ENCODE measurements at places on chromosomes 11 and 22.

DNA sequence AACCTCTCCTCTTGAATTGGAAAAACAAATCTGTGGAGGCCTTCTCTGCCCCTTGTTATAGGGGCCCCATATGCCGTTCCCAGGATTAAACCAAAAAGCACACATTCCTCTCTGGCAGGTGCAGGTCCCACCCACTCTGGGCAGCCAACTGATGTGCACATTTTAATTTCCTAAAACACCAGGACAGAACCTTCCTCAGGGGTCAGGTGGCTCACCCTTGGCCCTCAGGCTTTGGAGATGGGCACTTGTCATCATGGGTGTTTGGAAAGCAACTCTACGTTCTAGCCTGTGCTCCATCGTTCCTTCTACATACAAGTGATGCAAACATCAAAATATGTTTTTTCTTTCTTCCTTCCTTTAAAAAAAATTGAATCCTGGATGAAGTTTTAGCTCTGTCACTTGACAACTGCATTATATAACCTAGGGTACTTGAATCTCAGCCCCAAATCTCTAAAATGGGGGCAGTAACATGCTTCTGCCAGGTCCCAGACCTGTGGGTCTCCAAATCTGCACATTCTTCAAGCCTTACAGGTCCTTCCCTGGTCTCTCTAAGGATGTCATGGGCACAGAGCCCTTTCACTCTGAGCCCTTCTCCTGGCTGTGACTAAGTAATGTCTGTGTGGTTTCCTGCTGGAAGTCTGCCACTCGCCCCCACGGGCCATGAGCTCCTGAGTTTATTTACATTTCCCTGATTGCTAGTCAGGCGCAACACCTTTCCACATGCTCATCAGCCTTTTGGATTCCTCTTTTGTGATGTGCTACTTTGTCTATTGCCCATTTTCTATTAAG is 43.8 kb downstream of the KCNQ1OT1 start:
- no peak for ATAC-seq

GRCh38 chr11:97259434-97259833 is 869.6 kb downstream of the JRKL start:
- no peak for ATAC-seq

DNA sequence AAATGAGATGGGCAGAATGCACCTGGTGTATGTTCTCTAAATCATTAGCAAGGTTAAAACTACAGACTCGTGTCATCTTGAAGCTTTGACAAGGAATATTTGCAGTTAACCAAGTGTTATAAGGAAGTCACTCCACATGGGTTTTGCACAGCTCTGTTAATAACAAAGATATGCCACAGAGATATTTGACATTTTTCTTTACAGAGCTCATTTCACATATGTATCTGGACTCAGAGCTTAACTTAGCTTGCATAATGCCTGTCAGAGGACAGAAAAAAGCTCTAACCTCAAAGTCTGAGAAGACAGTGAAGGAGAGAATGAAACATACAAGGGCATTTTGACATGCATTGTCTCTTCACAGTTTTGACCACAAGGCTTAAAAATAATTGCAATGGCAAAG is 105.5 kb downstream of the C11orf87 start:
- no peak for ATAC-seq

DNA sequence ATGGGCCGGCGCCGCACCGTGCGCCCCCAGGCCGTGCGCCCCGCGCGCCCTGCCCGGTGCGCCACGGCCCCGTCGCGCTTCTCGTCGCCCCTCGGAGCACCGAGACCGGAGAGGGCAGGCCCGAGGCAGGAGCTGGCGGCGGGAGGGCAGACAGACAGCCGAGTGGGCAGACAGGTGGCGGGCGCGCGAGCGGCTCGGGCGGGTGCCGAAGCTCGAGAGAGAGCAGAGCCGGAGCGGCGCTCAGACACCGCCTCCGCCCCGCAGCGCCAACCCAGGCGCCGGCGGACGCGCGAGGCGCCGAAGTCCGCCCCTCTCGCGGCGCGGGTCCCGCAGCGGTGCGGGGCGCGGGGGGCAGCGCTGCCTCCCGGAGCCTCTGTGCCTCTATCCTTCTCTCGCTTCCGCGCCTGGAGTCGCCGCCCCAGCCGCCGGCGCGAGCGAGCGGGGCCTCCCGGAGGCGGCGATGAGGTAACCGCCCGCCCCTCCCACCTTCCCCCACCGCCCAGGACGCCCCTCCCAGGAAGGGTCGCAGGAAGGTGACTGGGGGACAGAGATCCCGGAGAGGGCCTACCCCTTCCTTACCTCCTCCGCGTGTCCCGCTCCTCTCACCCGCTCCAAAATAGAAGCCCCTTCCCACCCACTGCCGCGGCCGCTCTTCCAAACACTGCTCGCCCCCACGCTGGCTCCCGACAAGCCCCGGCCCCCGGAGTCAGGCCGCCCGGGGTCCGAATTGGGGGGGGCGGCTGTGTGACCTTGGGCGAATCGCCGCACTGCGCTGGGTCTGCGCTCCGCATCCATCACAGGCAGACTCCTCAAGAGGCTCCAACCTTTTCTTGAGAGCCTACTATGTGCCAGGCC is at the start of gene RASL10A:
TSS of gene RASL10A (minus strand) at position 412 of the 855 bp plus-strand sequence. CDS start 451 bp downstream, outside the sequence.
- no peak for ATAC-seq

GRCh38 chr11:12167061-12168000 is 56.9 kb downstream of the MICAL2 start:
- ATAC-seq = no peak

- no peak for ATAC-seq
Measured at GRCh38 chr11:8025123-8025522, 38.0 kb downstream of the EIF3F start.

DNA sequence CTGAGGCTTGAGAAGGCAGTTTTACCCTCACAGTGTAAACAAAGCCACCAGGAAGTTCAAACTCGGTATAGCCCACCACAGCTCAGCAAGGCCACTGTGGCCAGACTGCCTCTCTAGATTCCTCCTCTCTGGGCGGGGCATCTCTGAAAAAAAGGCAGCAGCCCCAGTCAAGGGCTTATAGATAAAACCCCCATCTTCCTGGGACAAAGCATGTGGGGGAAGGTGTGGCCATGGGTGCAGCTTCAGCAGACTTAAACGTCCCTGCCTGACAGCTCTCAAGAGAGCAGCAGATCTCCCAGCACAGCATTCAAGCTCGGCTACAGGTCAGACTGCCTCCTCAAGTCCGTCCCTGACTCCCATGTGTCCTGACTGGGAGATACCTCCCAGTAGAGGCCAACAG is 69.7 kb downstream of the TTC28 start:
- ATAC-seq = no peak

GRCh38 chr22:47238690-47239473 is 476.4 kb downstream of the TBC1D22A start:
- no peak for ATAC-seq

DNA sequence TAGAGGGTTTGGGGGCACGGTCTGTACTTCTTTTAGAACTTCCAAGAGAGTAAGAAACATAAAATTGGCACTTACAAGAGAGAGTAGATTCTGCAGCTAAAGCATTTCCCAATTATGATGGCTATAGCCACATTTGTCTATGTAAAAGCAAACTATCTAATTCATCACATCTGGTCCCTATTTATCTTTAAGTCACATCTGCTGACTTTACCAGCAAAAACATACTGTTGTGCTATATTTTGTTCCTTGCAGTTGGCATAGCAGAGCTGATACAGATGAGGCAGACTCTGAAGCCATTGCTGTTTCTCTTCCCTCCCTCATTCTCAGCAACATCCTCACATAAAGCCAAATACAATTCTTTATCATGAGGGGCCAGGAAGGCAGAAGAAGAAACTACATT is 1533.5 kb upstream of the RAG2 start:
- ATAC-seq = no peak

GRCh38 chr22:20036084-20036482 is 15.2 kb downstream of the TANGO2 start:
- ATAC-seq = no peak

DNA sequence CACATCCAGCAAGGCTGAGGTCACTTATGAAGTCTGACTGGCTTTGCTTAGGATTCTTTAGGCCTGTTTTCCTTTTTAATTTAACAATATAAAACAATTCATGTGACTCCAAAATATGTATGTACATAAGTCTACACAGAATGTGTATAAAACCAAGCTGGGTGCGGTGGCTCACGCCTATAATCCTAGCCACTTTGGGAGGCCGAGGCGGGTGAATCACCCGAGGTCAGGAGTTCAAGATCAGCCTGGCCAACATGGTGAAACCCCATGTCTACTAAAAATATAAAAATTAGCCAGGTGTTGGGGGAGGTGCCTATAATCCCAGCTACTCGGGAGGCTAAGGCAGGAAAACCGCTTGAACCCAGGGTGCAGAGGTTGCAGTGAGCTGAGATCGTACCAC is 83.1 kb downstream of the SHANK2 start:
- ATAC-seq = no peak

DNA sequence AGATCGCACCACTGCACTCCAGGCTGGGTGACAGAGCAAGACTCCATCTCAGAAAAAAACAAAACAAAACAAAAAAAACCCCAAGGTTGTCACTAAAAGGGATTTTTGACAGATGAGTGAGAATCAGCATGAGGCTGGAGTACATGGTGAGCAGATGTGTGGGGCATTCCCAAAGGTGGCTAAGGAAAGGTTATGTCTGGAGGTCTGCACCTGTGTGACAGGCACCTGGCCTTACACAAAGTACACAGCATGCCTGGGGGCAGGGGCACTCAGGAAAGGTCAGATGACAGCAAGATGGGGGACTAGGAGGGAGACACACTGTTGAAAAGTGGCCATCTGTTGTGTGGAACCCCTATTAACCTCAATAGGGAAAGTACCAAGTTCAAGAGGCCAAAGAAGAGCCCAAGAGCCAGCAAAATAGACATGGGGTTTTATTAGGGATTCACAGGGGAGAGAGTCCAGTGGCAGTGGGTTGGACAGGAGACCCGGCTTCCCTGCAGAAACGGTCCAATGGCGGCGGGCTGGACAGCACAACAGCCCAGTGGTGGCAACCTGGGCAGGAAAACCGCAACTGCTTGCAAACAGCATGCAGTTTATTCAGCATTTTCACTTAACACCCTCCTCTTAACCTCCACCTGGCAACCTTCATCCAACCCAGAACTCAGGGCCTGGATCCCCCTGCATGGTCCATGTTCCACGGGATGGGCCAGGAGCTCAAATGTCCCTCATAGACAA is 101.1 kb downstream of the MICAL2 start:
- ATAC-seq = no peak

GRCh38 chr22:45788522-45788921 is 116.9 kb downstream of the ATXN10 start:
- no peak for ATAC-seq

GRCh38 chr11:5300251-5300650 is 1.5 kb downstream of the OR51B4 start:
- no peak for ATAC-seq

DNA sequence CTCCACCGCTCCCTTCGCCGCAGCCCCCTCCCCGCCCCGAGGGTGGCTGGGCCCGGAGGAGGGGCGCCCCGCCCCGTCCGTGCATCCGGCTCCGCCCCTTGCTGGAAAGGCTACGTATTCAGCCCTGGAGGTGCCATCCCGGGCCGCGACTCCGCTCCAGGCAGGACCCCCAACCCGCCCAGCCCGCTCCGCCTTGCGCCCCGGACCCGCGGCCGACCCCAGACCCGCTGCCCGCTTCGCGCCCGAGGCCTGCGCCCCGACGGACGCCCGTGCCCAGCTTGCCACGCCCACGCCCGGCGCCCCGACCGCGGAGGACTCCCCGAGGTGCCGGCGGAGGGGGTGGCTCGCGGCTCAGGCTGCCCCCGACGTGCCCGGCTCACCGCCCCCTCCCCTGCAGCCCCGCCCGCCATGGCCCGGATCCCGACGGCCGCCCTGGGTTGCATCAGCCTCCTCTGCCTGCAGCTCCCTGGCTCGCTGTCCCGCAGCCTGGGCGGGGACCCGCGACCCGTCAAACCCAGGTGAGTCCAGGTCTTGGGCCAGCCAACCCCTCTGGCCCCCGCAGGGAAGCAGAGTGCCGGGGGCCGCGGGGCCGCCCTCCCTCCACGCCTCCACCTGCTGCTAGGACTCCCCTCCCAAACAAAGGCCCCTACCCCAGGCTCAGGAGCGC is at the start of gene ADM2:
TSS of gene ADM2 (plus strand) at position 104 of the 667 bp plus-strand sequence. CDS start at position 409, 305 bp downstream.
- ATAC-seq = peak; percentile 74

DNA sequence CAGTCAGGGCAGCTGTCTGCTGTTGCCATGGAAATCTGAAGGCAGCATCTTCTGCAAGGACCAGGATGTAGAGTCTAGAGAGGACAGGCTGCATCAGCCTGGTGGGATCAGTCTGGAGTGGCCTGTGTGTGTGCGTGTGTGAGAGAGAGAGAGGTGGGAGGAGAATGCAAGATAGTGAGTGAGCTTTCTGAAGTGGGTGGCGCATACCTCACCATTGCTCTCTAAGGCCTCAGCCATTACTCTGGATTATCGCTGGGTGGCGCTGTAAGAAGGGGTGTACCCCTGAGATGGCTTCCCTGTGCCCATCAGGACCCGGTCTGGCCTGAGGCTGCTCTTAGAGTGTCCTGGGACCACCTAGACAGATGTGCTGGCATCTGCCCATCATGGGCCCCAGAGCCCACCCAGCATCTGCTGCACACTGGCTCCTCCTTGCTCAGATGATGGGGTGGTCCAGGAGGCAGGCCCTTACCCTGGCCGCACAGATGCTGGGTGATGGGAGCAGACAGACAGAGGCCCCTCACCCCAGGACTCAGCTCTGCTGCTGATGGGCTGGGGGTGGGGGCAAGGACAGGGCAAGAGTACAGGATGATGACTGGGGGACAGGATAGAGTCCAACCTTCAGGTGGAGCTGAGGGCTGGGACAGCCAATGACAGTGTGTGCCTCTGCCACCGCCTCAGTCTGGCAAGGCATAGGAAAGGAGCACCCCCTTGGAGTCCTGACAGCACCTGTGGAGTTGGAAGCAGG is 25.7 kb upstream of the TUB start:
- no peak for ATAC-seq

- ATAC-seq = no peak
Measured at GRCh38 chr11:126547161-126547560, 191.7 kb downstream of the ST3GAL4 start.

DNA sequence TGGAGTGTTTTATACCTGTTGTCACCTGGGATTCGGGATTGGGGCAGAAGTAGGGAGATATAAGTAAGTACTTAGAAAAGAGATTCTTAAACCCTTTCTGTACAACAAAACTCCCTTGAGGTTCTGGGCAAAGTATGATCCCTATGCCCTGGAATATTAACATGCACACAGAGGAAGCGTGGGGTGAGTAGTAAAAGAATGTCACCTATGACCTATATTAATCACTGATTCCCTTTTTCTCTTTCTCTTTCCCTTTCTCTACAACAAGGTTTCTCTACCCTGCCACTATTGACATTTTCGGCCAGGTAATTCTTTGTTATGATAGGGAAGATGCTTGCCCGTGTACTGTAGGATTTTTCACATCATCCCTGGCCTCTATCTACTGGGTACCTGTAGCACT is 209.7 kb upstream of the PLET1 start:
- ATAC-seq = no peak

DNA sequence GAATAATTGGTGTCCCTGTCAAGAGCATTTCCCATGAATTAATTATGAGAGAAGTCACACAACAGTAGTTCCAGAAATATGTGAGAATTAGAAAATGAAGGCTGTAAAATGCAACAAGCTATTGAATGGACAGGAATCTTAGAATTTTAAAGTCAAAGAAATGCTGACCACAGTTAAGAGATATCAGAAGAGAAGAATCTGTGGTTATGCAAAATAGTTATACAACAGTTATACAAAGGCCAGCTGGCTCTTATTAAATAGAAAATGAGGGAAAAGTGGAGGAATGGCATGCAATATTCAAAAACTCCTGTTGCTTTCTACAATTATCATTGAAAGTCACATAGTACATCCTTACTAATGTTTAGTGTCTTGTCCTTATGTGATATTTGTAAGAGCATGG is 27.4 kb downstream of the CASP12 start:
- no peak for ATAC-seq

Measured in motor neuron (in vitro differentiated cells).